ENCODE measurements at places on chromosomes 1 and 21.

GRCh38 chr1:55735106-55735505 is 519.9 kb upstream of the USP24 start:
- DNase-seq = no peak

GRCh38 chr1:116310180-116310579 is 62.9 kb upstream of the ATP1A1 start:
- no peak for DNase-seq

GRCh38 chr21:36656138-36656537 is 42.8 kb upstream of the SIM2 start:
- DNase-seq = no peak

GRCh38 chr1:180927348-180927747 is 14.7 kb downstream of the KIAA1614 start:
- no peak for DNase-seq

DNA sequence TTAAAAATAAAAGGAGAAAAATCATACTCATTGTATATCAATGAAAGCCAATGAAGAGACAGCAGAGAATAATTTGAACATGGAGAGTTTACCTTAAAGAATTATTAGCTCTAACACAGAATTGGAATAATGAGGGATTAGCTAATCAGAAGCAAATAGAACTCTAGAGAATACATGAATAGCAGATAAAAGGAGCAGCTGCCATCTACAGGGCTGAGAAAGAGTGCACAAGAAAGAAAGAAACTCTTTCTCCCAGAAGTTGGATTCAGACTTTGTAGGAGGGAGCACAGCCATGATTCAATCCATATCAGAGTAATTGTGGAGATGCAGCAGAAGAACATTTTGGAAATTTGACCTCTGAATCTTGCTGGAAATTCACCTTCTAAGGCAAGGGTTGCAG is 1171.2 kb downstream of the PLA2G4A start:
- no peak for DNase-seq

GRCh38 chr1:226449823-226450222 is 41.9 kb upstream of the PARP1 start:
- no peak for DNase-seq

DNA sequence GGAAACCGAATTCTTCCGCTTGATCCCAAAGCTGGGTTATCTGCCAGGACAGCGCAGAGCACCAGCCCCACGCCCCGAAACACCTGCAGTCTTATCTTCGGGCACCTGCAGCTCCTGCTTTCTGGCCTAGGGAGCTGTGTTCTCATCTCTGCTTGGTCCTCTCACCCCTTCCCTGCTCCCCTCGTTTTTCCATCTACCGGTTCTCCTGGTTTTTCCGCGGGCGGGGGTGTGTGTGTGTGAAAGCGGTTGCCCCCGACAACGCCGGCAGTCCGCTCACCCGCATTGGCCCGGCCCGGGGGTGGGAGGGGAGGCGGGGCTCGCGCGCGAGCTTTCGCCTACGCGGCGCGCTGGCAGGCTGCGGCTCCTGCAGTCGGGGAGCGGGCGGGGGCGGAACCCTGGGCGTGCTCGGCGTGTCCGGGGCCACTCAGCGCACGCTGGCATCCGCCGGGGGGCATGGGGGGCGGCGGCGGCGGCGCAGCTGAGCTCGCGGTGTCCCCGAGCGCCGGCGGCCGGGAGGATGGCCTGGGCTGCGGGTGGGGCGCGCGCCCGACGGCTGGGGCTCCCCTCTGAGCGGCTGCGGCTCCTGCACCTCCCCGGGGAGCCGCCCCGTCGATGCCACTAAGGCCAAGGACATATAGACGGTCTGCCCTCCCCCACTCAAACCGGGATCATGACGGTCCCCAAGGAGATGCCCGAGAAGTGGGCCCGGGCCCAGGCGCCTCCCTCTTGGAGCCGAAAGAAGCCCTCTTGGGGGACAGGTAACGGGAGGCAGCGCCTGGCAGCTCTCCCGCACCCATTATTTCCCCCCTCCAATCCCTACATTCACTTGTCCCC is 3.2 kb downstream of the ATP8B2 start:
- DNase-seq = no peak

GRCh38 chr21:44592446-44593311 is at the start of gene KRTAP10-6:
Gene KRTAP10-6, minus strand, starts transcription at chr21:44592505. Its CDS starts 21 bp downstream, at chr21:44592484.
- DNase-seq = no peak

DNA sequence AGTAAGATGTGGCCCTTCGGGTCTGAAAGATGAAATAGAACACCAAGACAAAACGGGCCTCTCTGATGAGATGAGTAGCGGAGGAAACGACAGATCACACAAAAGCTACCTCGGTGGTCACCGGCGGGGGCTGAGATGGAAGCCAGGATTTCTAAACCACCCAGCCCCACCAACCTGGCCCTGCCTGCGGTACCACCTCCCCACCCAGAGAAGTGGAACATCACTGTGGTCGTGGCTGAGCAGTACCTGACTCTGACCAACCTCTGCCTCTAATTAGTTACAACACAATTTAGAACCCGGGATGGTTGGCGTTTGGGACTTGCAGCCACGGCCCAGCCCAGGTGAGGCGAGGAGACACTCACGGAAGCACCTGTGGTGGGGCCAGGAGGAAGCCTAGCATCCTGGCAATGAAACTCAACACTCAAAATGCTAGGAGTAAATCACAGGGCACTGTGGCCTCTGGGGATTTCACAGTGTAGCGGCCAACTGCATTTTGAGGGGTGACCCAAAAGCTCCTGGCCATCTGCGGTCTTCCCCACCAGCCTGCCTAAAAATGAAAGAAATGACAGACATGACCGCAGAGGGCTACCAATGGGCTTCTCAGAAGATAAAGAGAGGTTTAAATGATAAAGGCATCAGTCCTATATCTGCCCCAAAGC is 73.4 kb downstream of the ITPKB start:
- no peak for DNase-seq

DNA sequence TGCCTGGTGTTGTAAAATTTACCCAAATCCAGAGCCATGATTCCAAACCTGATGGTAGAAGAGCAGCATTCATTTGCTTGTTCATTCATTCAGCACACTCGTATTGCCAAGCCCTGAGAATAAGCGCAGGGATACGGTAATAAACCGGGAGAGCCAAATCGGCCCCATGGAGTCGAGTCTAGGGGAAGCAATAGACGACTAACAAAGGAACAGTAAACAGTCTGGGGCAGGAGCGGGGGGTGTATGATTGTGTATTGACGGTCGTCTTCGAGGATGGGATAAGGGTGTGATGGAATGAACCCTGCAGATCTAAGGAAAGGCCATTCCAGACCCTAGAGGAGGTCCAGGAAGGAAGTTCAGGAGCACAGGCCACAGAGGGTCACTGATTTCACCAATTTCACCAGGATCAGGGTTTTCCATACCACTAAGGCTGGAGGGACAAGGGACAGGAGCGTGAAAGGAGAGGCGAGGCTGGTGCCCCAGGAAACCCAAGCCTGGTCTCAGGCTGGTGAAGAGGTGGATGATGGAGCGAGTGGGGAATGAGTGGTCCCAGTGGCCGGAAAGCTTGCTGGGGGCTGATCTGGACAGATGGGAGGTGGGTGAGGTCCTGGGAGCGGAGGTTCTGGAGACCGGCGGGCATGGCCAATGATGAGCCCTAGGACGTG is 61.1 kb upstream of the PDE9A start:
- DNase-seq = no peak

GRCh38 chr1:89670163-89670562 is 37.2 kb downstream of the LRRC8C start:
- DNase-seq = no peak

DNA sequence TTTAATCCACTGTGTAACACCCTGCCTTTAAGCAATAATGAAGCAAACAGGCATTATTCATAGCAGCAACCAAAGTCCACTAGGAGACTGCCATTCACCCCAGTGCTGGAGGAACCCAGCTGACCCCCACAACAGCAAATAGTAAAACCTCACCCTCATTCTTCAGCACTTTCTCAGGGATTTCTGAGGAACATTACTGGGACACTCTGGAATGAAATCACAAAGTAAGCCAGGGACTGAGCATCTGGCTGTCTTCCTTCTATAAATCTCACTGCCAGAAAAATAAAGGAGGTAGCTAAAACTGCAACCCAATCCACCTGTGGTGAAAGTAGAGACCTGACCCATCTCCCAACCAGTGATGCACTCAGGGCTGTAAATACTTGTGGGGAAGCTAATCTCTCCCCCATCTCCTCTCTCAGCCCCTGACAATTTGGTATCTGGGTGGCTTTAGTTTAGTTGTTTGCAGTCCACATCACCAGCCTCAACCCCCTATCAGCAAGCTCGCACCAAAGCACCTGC is 47.1 kb downstream of the COL6A1 start:
- peak; percentile 63 for DNase-seq

DNA sequence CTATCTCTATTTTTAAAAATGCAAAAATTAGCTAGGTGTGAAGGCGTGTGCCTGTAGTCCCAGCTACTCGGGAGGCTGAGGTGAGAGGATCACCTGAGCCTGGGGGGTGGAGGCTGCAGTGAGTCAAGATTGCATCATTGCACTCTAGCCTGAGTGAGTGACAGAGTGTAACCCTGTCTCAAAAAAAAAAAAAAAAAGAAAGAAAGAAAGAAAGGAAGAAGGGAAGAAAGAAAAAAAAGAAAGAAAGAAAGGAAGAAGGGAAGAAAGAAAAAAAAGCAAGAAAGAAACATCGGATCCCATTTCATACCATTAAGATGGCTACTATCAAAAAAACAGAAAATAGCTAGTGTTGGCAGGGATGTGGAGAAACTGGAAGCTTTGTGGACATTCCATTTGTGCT is 136.8 kb upstream of the WNT4 start:
- no peak for DNase-seq

DNA sequence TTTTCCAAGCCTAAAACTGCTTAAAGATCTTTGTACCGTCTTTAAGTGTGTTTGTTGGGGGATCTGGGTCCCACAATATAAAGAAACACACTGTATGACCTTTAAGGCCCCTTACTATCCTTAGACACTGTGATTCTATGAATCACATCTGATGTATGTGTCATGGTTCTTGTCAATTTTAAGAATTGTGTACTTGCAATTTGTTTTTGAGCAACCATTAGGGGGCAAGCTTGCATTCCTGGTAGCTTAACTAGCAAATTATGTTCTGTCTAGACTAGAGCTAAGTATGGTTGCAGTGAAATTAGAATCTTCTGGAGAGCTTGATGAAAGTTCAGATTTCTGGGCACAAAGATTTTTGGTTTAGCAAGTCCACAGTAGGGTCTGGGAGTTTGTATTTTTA is 219.5 kb downstream of the TPR start:
- DNase-seq = peak; percentile 58

DNA sequence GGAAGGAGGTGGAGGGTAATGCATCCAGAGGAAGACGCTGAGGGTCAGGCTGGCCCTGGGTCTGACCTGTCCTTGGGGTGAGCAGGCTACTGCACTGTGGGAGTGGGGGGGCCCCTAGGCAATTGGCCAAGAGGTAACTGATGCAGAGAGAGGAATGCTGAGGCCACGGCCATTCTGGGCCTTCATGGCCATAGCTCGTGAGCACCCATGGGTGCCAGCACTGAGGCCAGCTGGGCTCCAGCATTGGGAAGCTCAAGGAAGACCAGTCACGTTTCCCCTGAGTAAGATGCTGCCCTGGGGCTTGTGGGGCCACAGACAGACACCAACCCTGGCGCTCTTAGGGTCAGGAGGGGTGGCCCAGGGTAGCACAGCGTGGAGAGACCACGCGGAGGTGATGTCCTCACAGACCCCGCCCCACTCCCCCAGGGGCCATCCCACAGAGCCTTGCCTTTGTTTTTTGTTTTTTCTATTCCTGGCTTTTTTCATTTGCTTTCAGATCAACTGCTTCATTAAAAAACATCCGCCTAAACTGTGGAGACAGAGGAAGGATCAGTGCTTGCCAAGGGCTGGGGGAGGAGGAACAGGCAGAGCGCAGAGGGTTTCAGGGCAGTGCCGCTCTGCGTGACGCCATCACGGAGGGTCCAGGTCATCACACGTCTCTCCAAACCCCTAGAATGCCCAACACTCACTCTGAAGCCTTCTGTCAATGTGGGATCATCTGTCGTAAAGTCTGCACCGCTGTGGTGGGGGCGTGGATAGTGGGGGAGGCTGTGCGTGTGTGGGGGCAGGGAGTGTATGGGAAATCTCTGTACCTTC is 61.1 kb downstream of the SIK1 start:
- no peak for DNase-seq

- no peak for DNase-seq
Measured at GRCh38 chr1:207565546-207566468, 69.8 kb downstream of the CR1 start.

GRCh38 chr1:109763646-109764415 is at the start of gene EPS8L3:
Gene EPS8L3, minus strand, starts transcription at chr1:109763923. Its CDS starts 2,174 bp downstream, at chr1:109761749.
- DNase-seq = no peak

GRCh38 chr1:228206582-228207351 is 1.1 kb upstream of the OBSCN start:
- DNase-seq = no peak
